Breast epithelium (tissue), 4 donors: ENCODE measurements at places on chromosomes 1 and 21. TPM values are rescaled to one million over a fixed set of nuclear protein-coding genes. Genes with fewer than 3 reads are reported as not detected.

TMEM79 gene
- total RNA-seq: 4.9 TPM

TARBP1 gene
- total RNA-seq: 12.3 TPM

- no peak overlapping the region for H3K27ac ChIP-seq
- no peak overlapping the region for H3K4me3 ChIP-seq
- no peaks in the 10 kb centered on the region for H3K4me1 ChIP-seq
- no peaks in the 10 kb centered on the region for H3K36me3 ChIP-seq
- DNase-seq: no peak
These were observed 37.2 kb downstream of the RIMS3 start for GRCh38 chr1:40627987-40628902.

GRCh38 chr1:3359756-3360440 is 94.6 kb upstream of the ARHGEF16 start:
- H3K36me3 ChIP-seq: no peaks in the 10 kb centered on the region
- H3K4me1 ChIP-seq: no peaks in the 10 kb centered on the region
- H3K27me3 ChIP-seq: no peaks in the 10 kb centered on the region
- H3K27ac ChIP-seq: no peak overlapping the region
- H3K4me3 ChIP-seq: no peak overlapping the region

- no peak overlapping the region for H3K4me3 ChIP-seq
- H3K27ac ChIP-seq: no peak overlapping the region
- DNase-seq: no peak
- no peaks in the 10 kb centered on the region for H3K4me1 ChIP-seq
- H3K27me3 ChIP-seq: no peaks in the 10 kb centered on the region
- no peaks in the 10 kb centered on the region for H3K36me3 ChIP-seq
These were observed 125.2 kb upstream of the GALNT2 start for GRCh38 chr1:229941831-229942230.

GRCh38 chr21:38140207-38140903 is 116.4 kb upstream of the KCNJ15 start:
- H3K4me1 ChIP-seq: no peaks in the 10 kb centered on the region
- no peaks in the 10 kb centered on the region for H3K36me3 ChIP-seq
- no peaks in the 10 kb centered on the region for H3K27me3 ChIP-seq
- H3K4me3 ChIP-seq: no peak overlapping the region
- H3K27ac ChIP-seq: peak overlapping the region; percentile 74

- no peak for DNase-seq
- H3K4me1 ChIP-seq: no peaks in the 10 kb centered on the region
- no peaks in the 10 kb centered on the region for H3K27me3 ChIP-seq
These were observed 131.3 kb downstream of the SLC30A10 start for GRCh38 chr1:219797009-219797408.

- no peak for DNase-seq
- H3K27ac ChIP-seq: peak overlapping the region; percentile 63
- no peaks in the 10 kb centered on the region for H3K27me3 ChIP-seq
- H3K4me3 ChIP-seq: peak overlapping the region; percentile 16
These were observed 4.6 kb downstream of the LAMC1 start for GRCh38 chr1:183027791-183028190.

- no peaks in the 10 kb centered on the region for H3K4me1 ChIP-seq
- H3K27me3 ChIP-seq: no peaks in the 10 kb centered on the region
- H3K4me3 ChIP-seq: no peak overlapping the region
- H3K27ac ChIP-seq: no peak overlapping the region
- DNase-seq: no peak
These were observed 30.4 kb downstream of the EPHA2 start for GRCh38 chr1:16125483-16125882.

GRCh38 chr1:40862008-40862863 is at the start of gene CITED4:
Gene CITED4 (minus strand): TSS chr1:40862363. CDS start chr1:40862127, 236 bp downstream.
- no peaks in the 10 kb centered on the region for H3K4me1 ChIP-seq
- no peaks in the 10 kb centered on the region for H3K36me3 ChIP-seq
- H3K27ac ChIP-seq: peak within 1 kb of the TSS; percentile 91
- H3K27me3 ChIP-seq: no peaks in the 10 kb centered on the region
- H3K4me3 ChIP-seq: peak within 1 kb of the TSS; percentile 61

GRCh38 chr1:46689356-46689755 is 17.7 kb downstream of the TEX38 start:
- DNase-seq: no peak
- H3K27me3 ChIP-seq: no peaks in the 10 kb centered on the region
- H3K4me1 ChIP-seq: no peaks in the 10 kb centered on the region
- no peak overlapping the region for H3K27ac ChIP-seq
- H3K36me3 ChIP-seq: peaks cover 12% of the 10 kb centered on the region

DNA sequence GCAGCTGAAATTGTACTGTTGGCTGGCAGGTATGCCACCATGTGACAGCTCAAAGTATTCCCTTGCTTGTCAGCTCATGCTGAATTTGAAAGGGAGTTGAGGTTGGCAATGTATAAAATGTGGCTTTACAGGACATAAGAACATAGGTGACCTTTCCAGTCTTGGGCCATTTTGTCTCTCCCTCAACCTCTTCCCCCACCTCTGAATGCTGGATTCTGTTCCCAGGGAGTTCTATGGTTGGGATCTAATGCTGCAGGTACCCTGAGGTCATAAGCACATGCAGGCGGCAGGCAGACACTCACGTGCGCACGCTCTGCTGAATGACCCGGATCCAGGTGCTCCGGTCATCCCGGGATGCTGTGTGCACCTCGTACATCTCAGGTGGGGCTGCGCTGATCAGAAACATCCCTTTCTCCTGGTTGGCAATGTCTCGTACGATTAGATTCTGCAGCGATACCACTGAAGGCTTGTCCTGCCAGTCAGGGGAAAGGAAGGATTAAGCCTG is 16.0 kb downstream of the RXFP4 start:
- H3K27ac ChIP-seq: no peak overlapping the region
- H3K27me3 ChIP-seq: no peaks in the 10 kb centered on the region
- H3K4me1 ChIP-seq: no peaks in the 10 kb centered on the region

GRCh38 chr1:198845851-198846250 is 207.0 kb downstream of the PTPRC start:
- no peaks in the 10 kb centered on the region for H3K36me3 ChIP-seq
- H3K4me1 ChIP-seq: no peaks in the 10 kb centered on the region
- H3K4me3 ChIP-seq: no peak overlapping the region
- no peak overlapping the region for H3K27ac ChIP-seq
- H3K27me3 ChIP-seq: no peaks in the 10 kb centered on the region

GRCh38 chr1:3578906-3579305 is 32.4 kb downstream of the MEGF6 start:
- no peak overlapping the region for H3K27ac ChIP-seq
- no peaks in the 10 kb centered on the region for H3K4me1 ChIP-seq
- no peaks in the 10 kb centered on the region for H3K36me3 ChIP-seq
